ENCODE measurements at places on chromosomes 5 and 9.

- DNase-seq: no peak
These were observed 12.7 kb upstream of the AHRR start for GRCh38 chr5:308672-309271.

- no peak for DNase-seq
These were observed 257.8 kb upstream of the TUSC1 start for GRCh38 chr9:25936031-25936430.

DNA sequence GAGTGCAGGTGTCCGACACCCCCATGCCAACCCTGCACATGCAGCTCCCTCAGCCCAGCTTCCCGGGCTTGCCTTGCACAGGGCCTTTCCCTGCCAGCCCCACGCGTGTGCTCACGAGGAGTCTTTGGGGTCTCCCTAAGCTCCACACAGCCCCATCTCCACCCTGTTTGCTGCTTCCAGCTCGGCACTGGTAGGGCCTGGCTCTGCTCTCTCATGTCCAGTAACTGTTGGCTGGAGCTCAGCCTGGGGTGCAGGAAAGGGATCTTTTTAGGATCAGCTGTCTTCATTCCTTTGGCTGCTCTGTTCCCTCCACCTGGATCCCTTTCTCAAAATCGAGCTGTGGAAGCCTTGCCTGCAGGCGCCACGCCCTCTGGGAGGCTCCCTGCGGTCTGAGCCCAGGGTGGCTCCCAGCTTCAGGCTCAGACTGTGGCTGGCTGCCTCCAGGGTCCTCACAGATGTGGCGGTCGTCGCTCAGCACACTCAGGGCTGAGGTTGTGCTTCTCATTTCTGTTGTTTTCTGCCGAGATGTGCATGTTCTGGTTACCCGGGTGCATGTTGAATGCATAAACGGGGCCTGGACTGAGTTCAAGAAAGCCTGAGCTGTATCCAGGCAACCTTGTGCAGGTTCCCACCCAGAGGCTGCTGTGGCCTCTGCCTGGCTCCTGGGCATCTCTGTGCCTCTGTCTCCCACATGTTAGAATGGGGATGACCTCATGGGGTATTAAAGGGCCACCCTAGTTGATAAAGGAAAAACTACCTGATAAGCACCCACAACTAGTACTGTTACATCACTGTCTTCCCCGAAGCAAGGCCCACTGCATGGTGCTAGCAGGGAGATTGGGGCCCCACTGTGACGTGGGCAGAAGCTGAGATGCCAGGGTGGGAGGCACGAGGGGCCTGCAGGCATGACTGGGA lies 4.3 kb downstream of the CACNA1B start:
- no peak for DNase-seq

- DNase-seq: no peak
These were observed 33.0 kb downstream of the CAMK2A start for GRCh38 chr5:150256410-150257064.

DNA sequence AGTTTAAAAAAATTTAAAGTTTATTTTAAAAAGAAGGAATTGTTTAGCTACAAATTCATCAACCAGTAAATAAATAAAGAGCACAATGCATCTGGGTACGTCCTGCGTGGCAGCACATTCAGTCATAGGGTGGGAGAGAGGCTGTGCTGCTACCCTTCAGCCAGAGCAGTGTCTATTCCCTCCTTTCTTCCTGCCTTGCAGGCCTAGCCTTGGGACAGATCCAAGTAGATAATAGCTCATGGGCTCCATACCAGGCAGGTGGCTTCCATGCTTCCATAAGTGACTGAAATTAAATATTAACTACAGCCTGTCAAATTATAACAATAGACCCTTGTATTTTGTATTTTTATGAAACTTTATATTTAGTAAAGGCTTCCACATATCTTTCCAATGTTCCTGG lies 408.3 kb upstream of the RGMB start:
- no peak for DNase-seq

- no peak for DNase-seq
These were observed 33.5 kb downstream of the RAB24 start for GRCh38 chr5:177269976-177270375.

DNA sequence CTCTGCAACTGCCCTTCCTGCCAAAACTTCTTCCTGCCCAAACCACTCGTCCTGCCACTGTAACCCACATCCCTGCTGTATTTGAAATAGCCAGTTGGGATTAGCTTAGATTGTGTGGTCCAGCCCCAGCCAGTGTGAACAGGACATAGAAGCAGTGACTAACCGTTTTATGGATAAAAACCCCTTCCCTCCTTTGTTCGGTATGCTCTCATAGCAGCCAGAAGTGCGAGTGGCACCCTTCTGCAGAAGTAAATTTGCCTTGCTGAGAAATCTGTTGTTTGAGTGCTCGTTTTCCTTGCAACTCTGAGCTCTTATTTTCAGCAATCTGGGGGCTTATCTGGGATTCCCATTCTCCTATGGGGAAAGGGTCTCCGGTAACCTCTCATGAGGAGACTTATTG lies 470.0 kb downstream of the PRDM9 start:
- no peak for DNase-seq

DNA sequence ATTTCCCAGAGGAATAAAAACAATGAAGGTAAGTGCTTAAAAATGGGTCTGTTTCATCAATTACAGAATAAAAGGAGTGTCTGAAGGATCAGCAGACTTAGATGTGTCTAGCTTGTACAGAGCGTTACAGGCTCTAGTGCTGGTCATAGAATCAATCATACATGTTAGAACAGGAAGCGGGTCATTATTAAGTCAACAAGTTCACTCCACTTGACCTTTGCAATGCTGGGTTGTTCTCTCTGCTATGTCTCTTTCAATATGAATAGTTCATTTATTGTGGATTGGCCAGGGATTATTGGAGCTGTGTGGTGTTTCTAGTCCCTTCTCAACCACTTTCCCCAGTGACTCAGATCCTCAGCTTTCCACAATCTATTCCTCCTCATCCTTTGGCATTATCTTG lies 20.7 kb upstream of the EGFLAM start:
- no peak for DNase-seq

DNA sequence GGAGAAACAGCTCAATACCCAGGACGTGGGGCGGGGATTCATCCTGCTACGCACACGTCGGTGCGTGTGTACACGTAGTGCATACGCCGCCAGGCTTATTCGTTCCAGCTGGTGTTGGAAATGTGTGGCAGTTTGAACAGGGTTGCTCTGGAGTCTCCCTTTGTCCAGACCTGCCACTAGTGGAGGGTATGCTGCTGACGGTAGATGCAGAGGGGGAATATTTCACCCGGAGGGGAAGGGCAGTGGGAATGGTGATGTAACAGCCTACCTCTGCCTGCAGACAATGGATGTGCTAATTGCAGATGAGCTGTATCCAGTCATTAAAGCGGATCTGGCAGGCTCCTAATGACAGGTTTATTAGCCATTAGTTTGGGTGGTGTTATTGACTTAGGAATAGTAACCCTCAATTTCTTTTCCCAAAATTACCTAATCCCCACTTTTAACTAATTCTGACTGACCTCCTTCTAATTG lies 142.7 kb downstream of the PAX5 start:
- no peak for DNase-seq

DNA sequence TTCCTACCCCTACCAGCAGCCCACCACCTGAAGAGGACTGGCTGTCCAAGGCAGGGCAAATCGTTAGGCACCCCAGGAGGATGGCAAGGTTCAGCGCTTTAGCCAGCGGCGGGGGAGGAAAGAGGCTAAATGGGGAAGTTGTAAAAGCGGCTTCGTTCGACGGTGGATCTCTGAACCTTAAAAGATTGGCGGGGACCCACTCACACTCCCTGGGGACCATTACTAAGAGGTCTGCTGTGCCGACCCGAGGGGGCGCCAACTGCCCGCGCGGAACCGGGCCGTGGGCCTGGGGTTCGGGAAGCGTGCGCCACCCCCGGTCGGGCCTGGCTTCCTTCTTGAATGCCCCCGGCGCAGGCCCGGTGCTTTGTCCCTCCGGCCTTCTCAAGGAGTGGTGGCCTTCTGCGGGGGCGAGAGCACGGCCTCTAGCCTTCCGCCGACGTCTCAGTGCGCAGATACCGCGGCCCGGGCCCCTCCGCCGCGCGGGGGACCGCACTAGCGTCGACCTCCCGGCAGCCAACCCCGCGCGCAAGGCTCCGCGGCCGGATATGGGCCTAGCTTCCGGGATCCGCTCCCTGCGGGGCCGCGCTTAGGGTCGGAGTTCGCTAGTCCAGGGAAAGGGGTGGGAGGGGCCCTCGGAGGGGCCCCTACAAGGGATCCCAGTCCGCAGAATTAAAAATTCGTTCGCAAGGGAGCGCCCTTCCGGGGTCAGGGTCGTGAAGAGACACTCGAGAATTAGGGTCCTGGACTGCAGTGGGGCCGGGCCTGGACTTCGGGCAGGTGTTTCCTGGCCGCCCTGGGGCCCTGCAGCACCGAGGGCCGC lies 10.5 kb downstream of the NR2F1-AS1 start:
- no peak for DNase-seq

- no peak for DNase-seq
These were observed 18.3 kb downstream of the CCNJL start for GRCh38 chr5:160293901-160294561.

DNA sequence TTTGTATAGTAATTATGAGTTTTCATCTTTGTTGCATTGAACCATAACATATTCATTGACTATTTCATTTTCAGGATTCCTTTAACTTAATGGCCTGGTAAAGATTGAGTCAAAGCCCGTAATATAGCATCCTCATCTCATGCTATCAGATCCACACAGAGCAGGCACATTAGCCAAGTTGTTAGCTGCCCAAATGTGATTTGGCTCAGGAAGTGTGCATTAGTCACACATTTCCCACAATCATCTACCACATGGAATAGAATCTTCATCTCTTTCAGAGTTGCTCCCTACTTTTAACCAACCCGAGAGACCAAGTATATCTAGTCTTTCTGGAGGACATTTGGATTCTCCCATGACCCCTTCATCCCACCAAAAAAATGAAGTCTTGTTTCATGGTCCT lies 481.0 kb upstream of the PTGER4 start:
- no peak for DNase-seq

GRCh38 chr5:41508696-41509398 lies 1.6 kb downstream of the PLCXD3 start:
- DNase-seq: peak; percentile 15

DNA sequence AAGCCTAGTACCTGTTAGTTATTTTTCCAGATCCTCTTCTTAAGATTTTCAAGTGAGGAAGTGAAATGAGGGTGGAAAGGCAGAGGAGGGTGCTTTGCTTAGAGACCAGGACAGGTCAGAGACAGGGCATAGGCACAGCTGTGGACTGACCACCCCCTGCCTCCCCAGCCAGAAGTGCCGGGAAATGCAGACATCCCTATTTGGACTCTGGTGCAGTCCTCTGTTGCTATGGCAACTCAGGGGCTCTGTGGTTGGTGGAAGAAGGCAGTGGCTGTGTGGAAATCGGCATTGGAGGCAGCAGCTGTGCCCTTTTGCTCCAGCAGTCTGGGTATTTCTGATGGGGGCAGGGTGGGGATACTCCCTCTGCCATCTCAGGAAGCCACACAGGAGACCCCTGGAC lies 43.3 kb upstream of the NDFIP1 start:
- peak; percentile 24 for DNase-seq

Data from left cardiac atrium (tissue), 4 donors.